ENCODE measurements at places on chromosomes 2 and 18.

- no peak for DNase-seq
Observed at GRCh38 chr2:241381872-241382271, 25.8 kb downstream of the FARP2 start.

GRCh38 chr2:100211521-100211920 is 69.1 kb upstream of the AFF3 start:
- no peak for DNase-seq

DNA sequence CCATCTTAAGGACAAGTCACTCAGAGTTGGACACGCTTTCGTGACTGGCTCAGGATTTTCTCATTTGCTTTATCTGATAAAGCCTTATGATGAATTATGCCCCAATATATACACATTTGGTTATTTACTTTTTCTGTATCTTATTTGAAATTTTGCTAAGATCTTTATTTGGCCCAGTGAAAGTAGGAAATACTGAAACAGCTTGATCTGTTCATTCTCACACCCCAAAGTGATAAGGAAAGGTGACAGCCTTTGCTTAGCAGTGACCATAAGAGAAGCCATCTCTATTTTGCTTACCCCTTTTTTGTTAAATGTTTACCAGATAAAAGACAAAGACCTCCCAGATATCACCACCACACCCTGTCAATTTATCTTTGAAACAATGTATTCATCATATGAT is 428.3 kb downstream of the PARD3B start:
- DNase-seq: no peak

GRCh38 chr2:206056286-206056685 is 29.7 kb downstream of the INO80D start:
- DNase-seq: no peak

GRCh38 chr2:88281302-88282217 is 111.4 kb downstream of the THNSL2 start:
- no peak for DNase-seq
